Diencephalon (tissue), 1 donor: ENCODE measurements at places on chromosomes 3 and 15. TPM values are rescaled to one million over a fixed set of nuclear protein-coding genes. Genes with fewer than 3 reads are reported as not detected.

Gene CP
- total RNA-seq: 12.0 TPM

Gene DUOXA2
- total RNA-seq: not detected

Gene STRIT1
- total RNA-seq: 2.1 TPM

Gene FHIT
- total RNA-seq: 174 TPM

Gene ROPN1B
- 3.2 TPM for total RNA-seq

Gene CFAP92
- 6.5 TPM for total RNA-seq

Gene GOLGA6L4
- total RNA-seq: 2.1 TPM

Gene KBTBD12
- 1.8 TPM for total RNA-seq
